ENCODE measurements at places on chromosomes 3 and 15. TPM values are rescaled to one million over a fixed set of nuclear protein-coding genes. Genes with fewer than 3 reads are reported as not detected.

DNA sequence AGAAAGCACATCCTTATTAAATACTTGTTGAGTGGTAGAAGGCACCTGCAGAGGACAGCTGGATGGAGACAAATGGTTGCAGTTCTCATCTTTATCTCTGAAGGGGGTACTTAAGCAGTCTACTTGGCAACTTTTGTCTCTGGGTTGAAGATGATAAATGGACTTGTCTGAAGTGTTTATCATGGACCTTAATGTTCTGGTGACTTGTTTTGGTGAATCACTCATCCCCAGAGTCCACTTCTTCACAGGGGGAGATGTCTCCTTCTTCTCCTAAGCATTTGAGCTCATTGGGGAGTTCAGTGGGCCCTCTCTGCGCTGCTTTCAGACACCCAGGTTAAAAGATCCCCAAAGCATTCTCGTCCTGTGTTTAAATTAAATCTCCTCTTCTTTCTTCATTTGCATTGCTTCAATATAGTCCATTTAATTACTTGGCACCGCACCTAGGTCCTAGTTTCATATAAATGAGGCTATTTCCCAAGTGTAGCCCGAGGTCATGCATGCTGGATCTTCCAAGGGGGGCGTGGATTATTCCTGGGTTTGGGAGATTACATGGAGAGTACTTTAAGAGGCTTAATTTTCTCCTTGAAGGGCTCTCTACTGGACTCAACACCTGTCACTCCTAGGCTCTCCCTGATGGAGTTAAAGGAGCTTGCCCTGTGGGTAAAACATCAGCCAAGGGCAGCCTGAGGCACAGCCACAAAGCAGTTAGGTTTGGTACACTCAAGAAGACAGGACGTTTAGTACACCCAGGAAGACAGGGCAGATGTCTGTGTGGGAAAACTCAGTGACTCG, 239.3 kb upstream of the C2CD4B start:
- H3K36me3 ChIP-seq: no peaks in the 10 kb centered on the region
- H3K27ac ChIP-seq: no peak overlapping the region
- H3K4me1 ChIP-seq: peaks cover 11% of the 10 kb centered on the region
- no peak overlapping the region for H3K4me3 ChIP-seq
- DNase-seq: no peak

Gene AADACL2
- total RNA-seq: not detected

DNA sequence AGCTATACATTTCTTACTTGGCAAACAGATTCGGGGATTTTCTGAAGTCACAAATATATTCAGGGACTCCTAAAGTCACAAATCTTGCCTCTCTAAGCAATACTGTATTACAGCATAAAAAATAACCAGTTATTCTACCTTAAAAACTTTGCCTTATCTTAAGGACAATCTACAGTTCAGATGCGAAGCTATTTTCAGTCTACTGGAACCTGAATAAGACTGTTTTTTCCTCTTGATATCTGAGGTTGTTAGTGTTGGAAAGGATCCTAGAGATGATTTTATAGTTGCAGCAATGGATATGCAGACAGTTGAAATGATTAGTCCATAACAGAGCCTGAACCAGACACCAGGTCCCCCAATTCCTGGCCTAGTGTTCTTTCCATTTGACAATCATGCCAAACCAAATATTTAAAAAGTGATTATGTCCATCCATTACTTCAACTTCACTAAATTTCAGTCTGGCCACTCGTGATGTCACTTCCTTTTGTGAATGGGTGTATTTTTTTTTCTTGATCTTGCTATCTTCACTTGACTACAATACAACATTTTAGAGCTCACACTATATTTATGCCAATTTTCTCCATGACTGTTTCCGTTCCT, 1.8 kb downstream of the HDGFL3 start:
- peak overlapping the region; percentile 94 for H3K27ac ChIP-seq
- H3K36me3 ChIP-seq: no peaks in the 10 kb centered on the region

- peak; percentile 75 for DNase-seq
Measured at GRCh38 chr3:53255423-53255774, 423 bp downstream of the TKT start.

DNA sequence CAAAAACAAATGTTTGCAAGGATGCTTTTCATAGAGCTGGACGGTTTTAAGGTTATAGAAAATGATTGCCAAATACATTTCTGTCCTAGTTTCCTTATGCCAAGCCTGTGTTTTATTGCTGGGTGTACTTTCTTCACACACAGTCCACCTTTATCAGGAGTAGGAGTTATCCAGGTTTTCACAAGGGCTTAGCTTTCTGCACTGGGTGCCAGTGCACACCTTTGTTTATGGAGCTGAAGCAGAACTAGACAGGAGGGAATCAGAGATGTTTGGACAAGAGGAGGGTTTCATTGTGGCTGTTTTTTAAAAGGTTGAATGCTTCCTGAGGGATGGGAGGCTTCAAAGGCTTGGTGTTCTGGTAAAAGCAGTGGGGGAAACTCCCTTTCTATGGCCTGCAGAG, 29.5 kb upstream of the FAM3D start:
- no peak overlapping the region for H3K27ac ChIP-seq
- no peaks in the 10 kb centered on the region for H3K36me3 ChIP-seq
- H3K4me3 ChIP-seq: no peak overlapping the region
- no peaks in the 10 kb centered on the region for H3K4me1 ChIP-seq

Gene TIMP4
- 18.6 TPM for total RNA-seq

Gene SLC24A5
- not detected for total RNA-seq

DNA sequence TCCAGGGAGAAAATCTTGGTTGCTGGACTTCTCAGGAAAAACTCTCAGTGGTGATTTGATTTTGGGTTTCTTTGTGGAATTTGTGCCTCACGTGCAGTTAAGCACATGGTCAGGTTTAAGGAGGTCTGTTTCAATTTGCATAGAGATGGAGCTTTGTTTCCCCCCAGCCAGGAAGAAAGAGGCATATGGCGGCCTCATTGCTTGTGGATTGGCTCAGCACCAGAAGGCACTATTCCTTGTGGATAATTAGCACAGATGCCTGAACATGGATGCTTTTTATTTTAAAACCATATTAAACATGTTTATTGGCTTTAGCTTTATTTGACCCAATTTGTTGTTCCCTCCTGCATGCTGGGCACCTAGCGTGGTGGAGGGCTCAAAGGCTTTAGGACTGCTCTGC, 125.1 kb upstream of the RGMA start:
- no peak overlapping the region for H3K4me3 ChIP-seq
- no peaks in the 10 kb centered on the region for H3K36me3 ChIP-seq
- H3K27me3 ChIP-seq: no peaks in the 10 kb centered on the region
- H3K27ac ChIP-seq: no peak overlapping the region
- DNase-seq: no peak
- H3K4me1 ChIP-seq: peaks cover 5% of the 10 kb centered on the region

Gene TTLL13
- 0.13 TPM for total RNA-seq

Gene TGM4
- not detected for total RNA-seq

DNA sequence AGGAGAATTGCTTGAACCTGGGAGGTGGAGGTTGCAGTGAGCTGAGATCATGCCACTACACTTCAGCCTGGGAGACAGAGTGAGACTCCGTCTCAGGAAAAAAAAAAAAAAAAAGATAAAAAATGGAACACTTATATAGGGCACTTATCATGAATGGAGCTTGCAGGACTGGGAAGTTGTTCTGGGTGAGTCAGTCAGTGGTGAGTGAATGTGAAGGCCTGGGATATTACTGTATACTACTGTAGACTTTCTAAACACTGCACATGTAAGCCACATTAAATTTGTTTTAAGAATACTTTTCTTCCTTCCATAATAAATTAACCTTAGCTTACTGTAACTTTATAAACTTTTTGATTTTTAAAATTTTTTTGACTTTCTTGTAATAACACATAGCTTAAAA, 59.8 kb downstream of the SFMBT1 start:
- H3K27ac ChIP-seq: no peak overlapping the region
- no peaks in the 10 kb centered on the region for H3K36me3 ChIP-seq
- no peaks in the 10 kb centered on the region for H3K4me1 ChIP-seq
- no peak for DNase-seq

Gene FOXL2
- not detected for total RNA-seq

DNA sequence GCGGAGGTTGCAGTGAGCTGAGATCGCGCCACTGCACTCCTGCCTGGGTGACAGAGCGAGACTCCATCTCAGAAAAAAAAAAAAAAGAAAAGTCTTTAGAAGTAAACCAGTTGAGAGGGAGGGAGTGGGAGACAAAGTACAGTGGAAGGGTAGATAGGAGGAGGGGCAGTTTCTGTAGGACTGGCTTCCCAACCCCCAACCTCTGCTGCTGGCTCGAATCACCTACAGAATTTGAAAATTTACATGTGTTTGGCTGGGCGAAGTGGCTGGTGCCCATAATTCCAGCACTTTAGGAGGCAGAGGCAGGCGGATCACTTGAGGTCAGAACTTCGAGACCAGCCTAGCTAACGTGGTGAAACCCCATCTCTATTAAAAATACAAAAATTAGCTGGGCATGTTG, 24.1 kb upstream of the SEMA4B start:
- no peaks in the 10 kb centered on the region for H3K4me1 ChIP-seq
- H3K4me3 ChIP-seq: no peak overlapping the region
- DNase-seq: no peak
- H3K27ac ChIP-seq: peak overlapping the region; percentile 99
- no peaks in the 10 kb centered on the region for H3K36me3 ChIP-seq
- no peaks in the 10 kb centered on the region for H3K27me3 ChIP-seq

DNA sequence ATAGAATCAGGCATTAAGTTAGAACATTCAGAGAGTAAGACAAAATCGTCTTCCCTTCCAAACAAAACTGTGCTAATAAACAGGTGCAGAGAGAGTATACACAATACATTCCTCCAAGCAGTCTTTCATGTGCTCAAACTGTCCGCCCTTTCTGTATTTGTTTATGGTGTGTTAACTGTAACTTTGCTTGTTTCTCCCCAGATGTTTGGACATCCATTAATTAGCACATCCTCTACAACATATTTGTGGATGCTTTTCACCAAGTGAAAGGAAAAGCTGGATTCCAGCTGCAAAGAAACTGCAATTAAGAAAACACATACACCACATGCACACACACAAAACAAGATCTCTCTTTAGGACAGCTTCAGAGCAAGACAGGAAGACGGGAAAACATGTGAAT, 912.6 kb downstream of the NTRK3 start:
- no peak for DNase-seq
- no peaks in the 10 kb centered on the region for H3K27me3 ChIP-seq
- H3K36me3 ChIP-seq: no peaks in the 10 kb centered on the region

Gene GCSAM
- 0.27 TPM for total RNA-seq

GRCh38 chr3:18389108-18389733, 35.9 kb downstream of the SATB1 start:
- H3K27me3 ChIP-seq: no peaks in the 10 kb centered on the region
- no peaks in the 10 kb centered on the region for H3K4me1 ChIP-seq
- H3K27ac ChIP-seq: no peak overlapping the region
- H3K36me3 ChIP-seq: peaks cover 8% of the 10 kb centered on the region
- DNase-seq: no peak

Data from heart left ventricle (tissue), 16 donors.